ENCODE measurements at places on chromosomes 2 and 18.

DNA sequence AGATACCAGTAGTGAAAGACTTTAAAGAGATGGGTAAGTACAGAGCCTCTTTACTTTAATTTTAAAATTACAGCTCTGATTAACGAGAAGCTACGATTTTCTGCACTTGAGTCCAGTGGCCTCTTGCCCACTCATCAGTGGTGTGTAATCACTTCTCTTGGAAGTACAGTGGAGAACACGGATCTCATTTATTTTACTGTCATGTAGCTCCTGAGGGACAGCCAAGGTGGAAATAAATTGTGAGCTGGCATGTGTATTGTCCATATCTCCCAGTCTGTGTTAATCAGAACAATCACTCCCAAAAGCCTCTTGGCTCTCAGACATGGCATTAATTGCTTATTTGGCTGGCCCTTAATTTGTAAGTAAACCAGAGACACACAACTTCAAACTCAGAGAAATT is 69.4 kb downstream of the LOXHD1 start:
- DNase-seq = no peak

GRCh38 chr2:201860636-201861066 is 54.3 kb downstream of the CDK15 start:
- DNase-seq = peak; percentile 93

DNA sequence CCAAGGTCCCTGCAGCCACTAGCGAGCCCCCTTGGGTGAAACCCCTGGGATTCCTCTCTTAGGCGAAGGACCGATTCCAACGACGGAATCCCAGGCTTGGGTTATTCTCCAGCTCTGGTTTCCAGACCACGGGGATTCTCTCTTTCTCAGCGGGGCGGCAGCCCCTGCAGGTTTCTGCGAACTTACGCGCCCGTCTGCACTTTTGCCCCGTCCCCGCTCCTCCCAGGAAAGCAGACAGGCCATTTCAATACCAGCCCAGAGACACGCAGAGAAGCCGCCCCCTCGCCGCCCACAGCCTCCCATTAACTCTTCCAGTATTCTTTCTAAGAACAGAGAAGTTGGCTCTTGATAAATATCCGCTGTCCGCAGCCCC is 1.2 kb downstream of the CBLN2 start:
- no peak for DNase-seq

DNA sequence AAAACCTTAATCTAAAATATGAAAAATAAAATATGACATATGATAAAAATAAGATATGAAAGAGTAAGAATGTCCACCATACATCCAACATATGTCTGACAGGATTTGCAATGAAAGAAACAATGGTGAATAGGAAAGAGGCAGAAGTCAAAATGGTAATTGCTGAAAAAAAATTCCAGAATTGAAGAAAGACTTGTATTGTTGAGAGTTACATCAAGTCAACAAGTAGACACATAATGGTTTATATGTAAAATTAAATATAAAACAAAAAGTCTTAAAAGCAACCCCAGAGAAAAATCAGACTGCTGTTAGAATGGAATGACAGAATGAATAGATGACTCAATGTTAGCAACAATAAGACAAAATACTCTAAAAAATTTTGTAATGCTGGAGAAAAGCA is 255.1 kb downstream of the DOK6 start:
- no peak for DNase-seq

GRCh38 chr2:216619411-216620393 is 13.5 kb upstream of the IGFBP2 start:
- peak; percentile 72 for DNase-seq

- DNase-seq = no peak
Observed at GRCh38 chr18:2183432-2183831, 387.9 kb downstream of the METTL4 start.

- DNase-seq = no peak
Observed at GRCh38 chr18:70250781-70251180, 38.1 kb upstream of the SOCS6 start.

GRCh38 chr2:18167871-18168270 is 289.4 kb downstream of the KCNS3 start:
- no peak for DNase-seq

DNA sequence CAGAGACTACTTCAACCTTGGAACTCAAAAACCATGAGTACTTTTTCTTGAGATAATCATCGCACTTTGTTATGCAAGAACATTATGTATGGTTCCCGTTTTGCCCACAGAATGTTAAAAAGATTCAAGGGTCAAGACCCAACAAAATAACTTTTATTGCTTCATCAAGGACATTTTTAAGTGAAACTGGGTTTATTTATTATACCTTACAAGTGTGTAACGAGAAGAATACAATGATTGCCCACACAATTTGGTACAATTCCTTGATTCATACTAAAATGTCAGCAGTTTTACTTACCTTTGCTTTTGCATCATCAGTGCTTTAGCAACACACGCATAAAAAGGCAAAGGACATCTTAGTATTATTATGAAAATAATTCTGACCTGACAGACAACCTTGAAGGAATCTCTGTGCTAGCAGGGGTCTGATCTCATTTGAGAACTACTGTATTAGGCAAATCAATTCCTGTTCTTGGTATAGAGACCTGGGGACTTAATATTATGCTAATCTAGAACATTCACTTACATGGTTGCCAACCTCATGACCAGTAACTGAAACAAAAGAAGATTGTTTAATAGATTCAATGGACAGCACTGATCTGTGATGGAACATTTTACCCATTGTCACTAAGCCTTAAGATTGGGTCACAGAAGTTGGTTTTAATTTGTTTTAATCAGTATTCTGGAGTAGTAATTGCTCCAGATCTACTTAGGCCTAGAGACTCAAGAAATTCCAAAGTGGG is 16.2 kb downstream of the CCDC88A start:
- DNase-seq = peak; percentile 59

GRCh38 chr2:23571527-23572282 is 186.7 kb downstream of the KLHL29 start:
- no peak for DNase-seq

DNA sequence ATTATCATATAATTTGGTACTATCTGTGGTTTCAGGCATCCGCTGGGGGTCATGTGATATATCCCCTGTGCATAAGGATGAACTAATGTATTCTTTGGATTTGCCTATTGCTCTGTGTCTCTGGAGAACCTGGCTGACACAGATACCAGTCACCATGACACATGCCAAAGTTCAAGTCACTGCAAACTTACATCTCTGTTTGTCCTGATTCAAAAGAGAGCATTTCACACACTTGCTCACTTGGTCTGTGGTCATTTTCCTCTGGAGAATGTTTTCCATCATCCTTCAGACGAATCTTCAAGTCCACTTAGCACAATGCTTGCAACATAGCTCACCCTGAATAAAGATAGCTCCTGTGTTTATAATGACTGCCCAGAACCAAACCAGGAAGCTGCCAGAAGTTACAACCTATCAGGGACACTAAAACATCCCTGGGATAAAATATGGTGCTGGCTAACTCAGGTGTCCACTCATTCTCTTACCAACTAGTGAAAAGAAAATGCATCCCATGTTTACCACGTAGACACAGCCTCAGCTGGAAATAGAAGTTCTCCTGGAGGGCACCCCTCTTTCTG is 18.1 kb downstream of the SULT1C3 start:
- peak; percentile 33 for DNase-seq

DNA sequence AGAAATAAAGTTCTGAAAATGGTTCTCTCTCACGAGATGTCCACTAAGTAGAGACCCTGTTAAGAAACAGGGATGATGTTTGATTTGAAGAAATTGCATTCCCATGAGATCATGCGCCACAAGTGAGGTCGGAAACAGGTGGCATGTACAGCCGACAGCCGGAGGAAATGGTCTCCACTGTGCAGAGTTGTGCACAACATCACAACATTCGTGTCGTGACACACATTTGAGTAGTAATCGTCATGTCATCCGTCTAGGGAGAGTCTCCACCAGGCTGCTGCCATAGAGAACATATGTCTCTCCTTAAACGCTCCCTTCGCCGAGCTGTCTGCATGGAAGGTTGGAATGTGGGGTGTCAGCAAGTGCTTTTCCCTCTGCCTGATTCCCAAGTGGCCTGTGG is 84.7 kb downstream of the ASAP2 start:
- DNase-seq = no peak

DNA sequence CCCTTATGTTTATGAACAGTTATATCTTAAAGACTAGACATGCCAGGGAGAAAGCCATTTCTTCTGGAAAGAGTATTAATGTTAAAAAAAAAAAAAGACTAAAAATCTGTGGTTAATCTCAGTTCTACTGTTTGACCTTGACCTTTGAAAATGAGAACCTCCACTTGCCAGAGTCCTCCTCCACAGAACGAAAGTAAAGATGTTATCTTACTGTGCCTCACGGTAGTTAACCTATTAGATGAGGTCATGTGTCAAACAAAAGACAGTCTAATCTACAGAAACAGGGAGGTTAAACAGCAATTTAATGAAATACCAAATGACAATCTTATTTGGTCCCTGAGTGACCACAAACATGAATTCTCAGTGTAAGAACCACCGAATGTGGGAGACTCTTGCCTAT is 51.2 kb downstream of the SLC14A2 start:
- DNase-seq = no peak

DNA sequence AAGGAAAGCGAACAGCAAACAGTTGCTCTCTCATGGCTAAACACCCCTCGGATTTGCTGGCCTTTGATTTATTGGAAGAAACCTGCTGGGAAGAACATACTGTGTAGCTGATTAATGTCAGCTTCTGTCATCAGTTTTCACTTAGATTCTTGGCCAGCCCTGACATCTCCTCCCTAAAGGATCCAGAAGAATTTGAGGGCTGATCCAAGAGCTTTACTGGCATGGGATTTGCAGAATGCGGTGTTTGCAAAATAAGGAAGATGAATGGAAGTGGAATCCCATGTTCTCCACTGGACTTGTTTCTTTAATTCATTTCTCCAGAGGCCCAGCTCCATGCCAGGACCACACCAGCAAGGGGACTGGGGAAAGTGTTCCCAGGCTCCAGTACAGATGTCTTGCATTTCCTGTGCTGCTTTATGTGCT is 80.5 kb downstream of the RDH14 start:
- no peak for DNase-seq

DNA sequence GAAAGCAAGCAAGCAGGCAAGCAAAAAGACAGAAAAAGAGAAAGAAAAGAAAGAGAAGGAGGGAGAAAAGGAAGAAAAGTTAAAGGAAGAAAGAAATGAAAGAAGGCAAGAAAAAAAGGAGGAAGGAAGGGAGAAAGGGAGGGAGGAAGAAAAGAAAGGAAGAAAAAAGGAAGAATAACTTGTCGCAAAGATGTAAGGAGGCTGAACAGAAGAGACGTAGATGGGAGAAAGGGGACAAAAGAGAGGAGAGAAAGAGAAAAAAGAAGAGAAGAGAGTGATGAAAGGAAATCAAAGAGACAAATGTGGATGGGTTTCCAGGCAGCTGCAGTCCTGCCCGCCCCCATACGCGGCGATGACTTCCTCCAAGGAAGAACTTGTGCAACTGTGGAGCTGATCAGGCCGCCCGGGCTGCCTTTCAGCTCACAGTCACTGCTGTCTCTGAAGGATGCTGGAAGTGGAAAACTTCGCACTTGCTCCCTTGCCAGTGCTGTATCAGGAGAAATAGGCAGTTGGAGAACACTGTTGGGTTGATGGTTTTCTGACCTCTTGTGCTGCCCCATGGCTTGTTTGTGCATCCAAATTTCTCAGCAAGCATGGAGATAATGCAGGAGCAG is 52.9 kb downstream of the TRIB2 start:
- DNase-seq = peak; percentile 5

DNA sequence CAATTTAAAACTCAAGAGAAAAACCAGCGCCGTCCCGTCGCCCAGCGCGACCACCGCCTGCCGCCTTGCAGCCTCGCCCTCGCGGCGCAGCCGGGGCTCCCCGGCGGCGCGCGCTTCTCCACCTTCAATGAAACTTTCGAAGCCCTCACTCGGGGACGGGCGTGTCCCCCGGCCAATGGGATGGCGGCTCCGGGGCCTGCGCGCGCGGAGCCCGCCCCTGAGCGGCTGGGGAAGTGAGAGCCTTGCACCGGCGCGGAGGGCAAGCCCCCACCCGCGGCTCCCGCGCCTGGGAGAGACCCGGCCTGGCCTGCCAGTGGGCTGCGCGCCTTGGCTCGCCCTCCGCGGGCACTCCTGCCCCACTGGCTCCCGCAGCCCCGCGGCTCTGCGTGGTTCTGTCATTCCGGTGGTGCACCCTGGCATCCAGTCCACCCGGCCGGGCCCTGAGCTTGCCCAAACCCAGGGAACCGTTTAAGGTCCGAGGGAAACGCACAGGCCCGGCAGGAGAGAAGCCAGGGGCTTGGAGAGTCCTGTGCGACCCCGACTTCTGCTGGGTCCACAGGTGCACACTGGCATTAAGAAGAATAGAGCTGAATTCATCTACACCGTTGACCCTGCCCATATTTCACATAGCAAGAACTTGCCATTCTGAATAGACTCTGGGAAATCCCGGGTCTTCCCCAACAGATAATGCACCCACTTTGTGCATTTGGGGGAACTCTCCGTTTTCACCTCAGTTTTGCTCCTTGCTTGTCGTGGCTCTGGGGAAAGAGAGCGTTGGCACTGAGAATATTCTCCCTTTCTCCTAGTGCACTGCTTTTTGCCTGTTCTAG is at the start of gene PIEZO2:
Gene PIEZO2, minus strand, starts transcription at position 129 of the 830 bp plus-strand sequence. CDS start 981 bp downstream, outside the sequence.
- peak; percentile 78 for DNase-seq

DNA sequence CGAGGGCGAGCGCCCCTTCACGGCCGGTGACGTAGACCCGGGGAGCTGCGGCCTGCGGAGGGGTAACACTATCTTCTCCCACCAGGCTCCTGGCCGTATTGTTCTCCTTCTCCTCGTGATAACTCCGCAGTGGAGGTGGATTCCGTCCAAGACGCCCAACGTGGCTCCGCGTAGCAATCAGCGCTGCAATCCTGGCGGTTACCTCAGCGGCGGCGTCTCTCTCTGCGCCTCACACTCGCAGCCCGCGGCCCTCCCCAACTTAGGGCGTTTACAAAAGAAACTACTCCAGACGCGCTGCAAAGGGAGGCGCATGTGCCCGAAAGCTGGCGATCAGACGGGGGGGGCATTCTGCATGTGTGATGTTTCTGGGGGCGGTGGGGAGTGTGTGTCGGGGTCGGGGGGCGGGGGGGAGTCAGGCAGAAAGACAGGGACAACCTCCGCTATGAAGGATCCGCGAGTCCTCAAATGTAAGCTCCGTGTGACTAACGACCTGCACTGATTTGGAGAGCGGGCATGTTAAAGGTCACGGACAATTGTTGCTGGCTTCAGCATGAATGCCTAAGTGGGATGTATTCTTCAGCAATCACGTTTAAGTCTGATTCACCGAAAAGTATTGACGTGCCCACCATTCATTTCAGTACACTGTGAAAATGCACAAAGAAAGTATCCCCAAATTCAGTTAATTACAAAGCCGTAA is 1.3 kb upstream of the ZNF516 start:
- DNase-seq = peak; percentile 83

GRCh38 chr2:74513605-74514367 is 464 bp upstream of the TLX2 start:
- DNase-seq = no peak
